ENCODE measurements at places on chromosomes 2 and 18.
A peak's percentile ranks its signal among the peaks of the same experiment; 100 is the strongest.

DNA sequence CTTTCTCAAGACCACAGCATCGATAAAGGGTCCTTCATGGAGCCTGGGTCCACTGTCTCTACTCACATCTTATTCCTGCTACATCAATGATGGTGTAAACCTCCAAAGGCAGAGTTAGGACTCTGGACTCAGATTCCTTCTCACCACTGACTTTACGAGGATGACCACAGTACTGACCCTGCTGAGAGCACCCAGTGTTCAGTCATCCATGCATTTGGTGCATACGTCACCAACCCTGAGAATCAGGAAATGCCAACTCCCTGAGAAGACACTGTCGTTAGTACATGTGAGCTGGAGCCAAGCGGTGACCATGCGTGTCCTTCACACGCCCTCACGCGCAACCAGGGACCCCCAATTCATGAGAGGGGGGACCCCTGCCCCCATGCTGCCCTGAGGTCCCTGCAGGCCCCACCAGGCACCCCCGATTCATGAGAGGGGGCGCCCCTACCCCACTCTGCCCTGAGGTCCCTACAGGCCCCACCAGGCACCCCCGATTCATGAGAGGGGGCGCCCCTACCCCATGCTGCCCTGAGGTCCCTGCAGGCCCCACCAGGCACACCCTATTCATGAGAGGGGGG, 178.4 kb upstream of the TPO start:
- no peak overlapping the region for H3K4me3 ChIP-seq
- no peak overlapping the region for H3K27ac ChIP-seq
- H3K4me1 ChIP-seq: no peaks in the 10 kb centered on the region
- no peaks in the 10 kb centered on the region for H3K27me3 ChIP-seq
- no peaks in the 10 kb centered on the region for H3K36me3 ChIP-seq
- ATAC-seq: no peak

DNA sequence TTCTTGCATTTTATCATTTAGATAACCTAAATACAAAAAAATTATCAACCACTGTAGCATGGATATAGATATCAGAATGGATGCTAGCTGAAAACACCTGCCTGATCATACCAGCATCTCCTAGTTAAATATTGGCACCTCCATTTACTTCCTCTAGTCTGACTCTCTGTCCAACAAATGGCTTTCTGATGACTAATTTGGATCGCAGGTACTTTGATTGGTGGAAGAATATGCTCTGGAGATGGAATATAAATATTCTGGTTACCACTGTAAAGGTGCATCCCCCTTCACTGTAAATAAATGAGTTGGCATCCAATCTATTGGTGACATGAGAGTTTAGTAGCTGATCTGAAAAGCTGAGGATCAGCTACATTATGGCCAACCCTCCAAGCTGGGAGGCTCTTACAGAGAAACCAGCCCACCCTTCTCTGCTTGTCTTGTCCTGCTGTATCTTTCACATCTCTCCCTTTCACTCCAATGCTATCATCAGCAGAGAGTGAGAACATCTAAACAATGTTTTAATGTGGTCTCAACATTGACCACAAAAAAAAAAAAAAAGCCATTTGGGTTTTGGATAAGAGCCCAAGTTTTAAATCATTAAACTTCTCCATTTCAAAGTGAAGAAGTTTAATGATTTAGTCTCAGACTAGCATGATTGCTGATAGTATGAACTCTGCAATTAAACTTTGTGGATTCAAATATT, 90.5 kb downstream of the PMAIP1 start:
- no peaks in the 10 kb centered on the region for H3K36me3 ChIP-seq
- H3K4me3 ChIP-seq: no peak overlapping the region
- no peaks in the 10 kb centered on the region for H3K4me1 ChIP-seq
- no peak overlapping the region for H3K27ac ChIP-seq
- no peak for ATAC-seq
- peaks cover 24% of the 10 kb centered on the region for H3K27me3 ChIP-seq

DNA sequence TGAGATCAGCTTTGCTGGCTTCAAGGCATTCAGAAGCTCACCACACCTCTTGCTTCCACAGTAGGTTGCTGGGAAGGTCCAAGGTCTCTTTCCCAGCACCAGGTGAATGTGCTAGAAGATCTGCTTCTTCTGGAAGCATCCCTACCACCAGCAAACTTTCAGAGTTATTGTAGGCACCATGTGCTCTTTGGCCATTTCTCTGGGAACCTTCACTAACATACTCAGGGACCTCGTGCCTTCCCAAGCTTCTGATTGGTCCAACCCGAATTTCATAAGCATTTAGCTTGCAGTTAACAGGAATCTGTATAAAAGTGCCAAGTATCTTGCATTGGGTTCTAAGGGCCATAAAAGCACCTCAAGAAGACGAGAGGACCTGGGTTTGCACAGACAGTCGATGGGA, 86.5 kb upstream of the ARL4C start:
- ATAC-seq: no peak
- no peak overlapping the region for H3K27ac ChIP-seq
- no peaks in the 10 kb centered on the region for H3K36me3 ChIP-seq
- no peak overlapping the region for H3K4me3 ChIP-seq
- peaks cover 20% of the 10 kb centered on the region for H3K27me3 ChIP-seq

DNA sequence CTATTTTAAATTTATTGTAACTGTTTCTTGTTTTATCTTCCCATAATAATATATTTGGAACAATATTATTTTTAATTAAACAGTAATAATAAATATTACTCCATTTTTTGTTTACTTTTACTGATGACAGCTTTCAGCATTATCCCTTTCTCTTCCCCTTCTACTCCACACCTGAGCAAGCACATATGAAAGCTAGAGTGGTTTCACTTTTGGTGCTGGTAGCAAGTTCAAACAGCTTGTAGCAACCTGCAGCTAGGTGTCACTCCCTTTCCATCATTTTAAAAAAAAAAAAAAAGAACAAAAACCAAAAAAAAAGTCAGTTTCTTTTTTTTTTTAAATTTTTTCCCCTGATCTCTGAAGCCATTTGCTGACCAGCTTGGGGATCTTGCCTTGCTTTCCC, 801.8 kb downstream of the CCDC85A start:
- no peaks in the 10 kb centered on the region for H3K27me3 ChIP-seq
- ATAC-seq: no peak
- no peaks in the 10 kb centered on the region for H3K4me1 ChIP-seq
- no peaks in the 10 kb centered on the region for H3K36me3 ChIP-seq

DNA sequence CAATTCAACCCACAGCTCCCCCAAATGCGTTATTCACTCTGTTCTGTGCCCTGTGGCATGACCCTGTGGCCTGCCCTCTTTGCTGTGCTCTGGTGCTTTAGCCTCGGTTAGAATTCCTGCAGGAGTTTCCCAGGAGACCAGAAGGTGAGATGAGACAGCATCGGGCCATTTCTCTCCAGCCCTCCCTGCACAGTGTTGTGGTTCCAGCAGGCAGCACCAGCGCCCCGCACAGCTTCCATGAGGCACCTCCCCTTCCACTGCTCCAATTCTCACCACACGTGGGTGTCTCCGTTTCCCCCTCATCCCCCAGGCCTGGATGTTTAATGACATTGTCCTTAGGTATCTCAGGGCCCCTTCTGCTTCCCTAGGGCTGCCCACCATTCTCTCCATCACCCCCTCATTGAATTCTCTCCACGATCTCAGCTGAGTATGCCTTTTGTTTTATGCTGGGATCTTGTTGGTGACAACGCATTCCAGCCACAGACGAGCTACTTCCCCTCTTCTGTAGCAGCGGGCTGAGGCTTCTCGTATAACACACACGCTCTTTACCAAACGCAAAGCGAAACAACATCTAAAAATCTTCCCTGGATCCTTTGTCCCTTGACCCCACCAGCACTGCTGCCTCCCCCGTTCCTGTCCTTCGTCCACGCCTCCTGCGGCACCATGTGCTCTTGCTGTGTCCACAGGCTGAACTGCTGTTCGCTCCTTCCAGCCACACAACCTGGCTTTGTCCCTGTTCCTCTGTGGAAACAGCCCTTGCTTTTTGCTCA, 35.1 kb downstream of the ACKR3 start:
- no peak overlapping the region for H3K27ac ChIP-seq
- no peaks in the 10 kb centered on the region for H3K36me3 ChIP-seq
- H3K27me3 ChIP-seq: peaks cover 26% of the 10 kb centered on the region
- ATAC-seq: no peak
- H3K4me3 ChIP-seq: no peak overlapping the region

DNA sequence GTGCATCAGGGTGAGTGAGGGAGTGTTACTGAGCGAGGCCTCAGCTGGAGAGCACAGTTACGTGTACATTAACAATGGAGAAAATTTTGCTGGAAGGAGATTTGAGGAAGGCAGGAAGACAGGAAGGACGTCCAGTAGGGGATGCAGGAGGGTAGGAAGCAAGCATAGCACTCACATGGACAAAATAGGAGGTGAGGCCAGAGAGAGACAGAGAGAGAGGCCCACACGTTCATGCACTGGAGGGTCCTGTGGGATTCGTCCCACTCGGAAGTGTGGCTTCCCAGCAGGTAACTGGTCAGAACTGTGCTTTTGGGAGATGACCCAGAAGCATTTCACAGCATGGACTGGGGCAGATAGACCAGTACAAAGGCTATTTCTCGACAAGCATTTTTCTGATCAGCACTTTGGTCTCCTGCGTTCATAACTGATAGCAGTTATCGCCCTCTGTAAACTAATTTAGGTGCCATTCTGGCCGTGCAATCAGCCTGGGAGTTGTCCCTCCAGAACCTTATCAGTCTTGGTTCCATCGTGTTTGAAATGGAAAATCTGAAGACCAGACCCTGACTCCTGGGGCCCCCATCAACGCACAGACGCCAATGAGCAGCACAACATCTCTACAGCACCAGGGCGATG, 5.7 kb downstream of the LCT start:
- no peak overlapping the region for H3K4me3 ChIP-seq
- H3K4me1 ChIP-seq: no peaks in the 10 kb centered on the region
- no peak for ATAC-seq
- no peak overlapping the region for H3K27ac ChIP-seq

- ATAC-seq: no peak
- H3K27ac ChIP-seq: no peak overlapping the region
- H3K4me1 ChIP-seq: no peaks in the 10 kb centered on the region
- H3K36me3 ChIP-seq: no peaks in the 10 kb centered on the region
- H3K4me3 ChIP-seq: no peak overlapping the region
- no peaks in the 10 kb centered on the region for H3K27me3 ChIP-seq
Measured at GRCh38 chr2:138245310-138245709, 256.3 kb upstream of the SPOPL start.

- H3K4me3 ChIP-seq: peak overlapping the region; percentile 75
- no peaks in the 10 kb centered on the region for H3K36me3 ChIP-seq
- ATAC-seq: peak; percentile 47
- peaks cover 13% of the 10 kb centered on the region for H3K27me3 ChIP-seq
Measured at GRCh38 chr2:74653589-74653984, 460 bp upstream of the SEMA4F start.
